ENCODE measurements at places on chromosomes 7 and 10.
A peak's percentile ranks its signal among the peaks of the same experiment; 100 is the strongest.

GRCh38 chr10:3865565-3865964 is 80.6 kb upstream of the KLF6 start:
- DNase-seq = no peak

DNA sequence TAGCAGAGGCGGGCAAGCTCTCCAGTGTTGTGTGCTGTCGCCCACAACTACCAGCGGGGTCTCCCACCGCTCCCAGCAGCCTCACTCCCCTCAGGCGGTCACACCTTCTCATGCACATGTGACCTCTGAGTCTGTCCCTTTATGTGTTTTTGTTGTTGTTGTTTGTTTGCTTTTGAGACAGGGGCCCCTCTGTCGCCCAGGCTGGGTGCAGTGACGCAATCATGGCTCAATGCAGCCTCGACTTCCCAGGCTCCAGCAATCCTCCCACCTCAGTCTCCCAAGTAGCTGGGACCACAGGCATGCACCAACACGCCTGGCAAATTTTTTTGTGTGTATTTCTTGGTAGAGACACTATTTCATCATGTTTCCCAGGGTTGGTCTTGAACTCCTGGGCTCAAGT is 1.5 kb downstream of the CPSF4 start:
- DNase-seq = peak; percentile 13

GRCh38 chr7:142301299-142301698 is 43.4 kb upstream of the PRSS58 start:
- DNase-seq = no peak

DNA sequence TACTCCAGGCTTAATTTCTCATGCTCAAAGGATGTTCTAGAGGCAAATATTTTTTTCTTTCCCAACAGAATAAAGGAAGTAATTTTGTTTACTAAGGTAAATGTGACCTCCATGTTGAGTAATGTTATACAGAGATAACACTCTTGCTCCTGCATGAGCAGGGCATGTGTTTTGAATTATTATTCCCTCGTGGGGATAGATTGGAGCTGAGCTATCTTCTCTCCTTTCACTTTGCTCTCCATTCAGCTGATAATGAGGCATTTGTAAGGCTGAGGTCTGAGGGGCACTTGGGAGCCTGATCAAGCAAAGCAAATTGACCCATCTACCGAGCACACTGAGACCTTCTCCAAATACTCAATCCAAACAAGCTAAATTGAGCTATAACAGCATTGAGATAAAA is 50.7 kb upstream of the GHITM start:
- DNase-seq = no peak

- peak; percentile 51 for DNase-seq
Observed at GRCh38 chr10:76868098-76868977, 769.3 kb downstream of the KCNMA1 start.

GRCh38 chr7:114026486-114027089 is 107.8 kb upstream of the PPP1R3A start:
- no peak for DNase-seq

DNA sequence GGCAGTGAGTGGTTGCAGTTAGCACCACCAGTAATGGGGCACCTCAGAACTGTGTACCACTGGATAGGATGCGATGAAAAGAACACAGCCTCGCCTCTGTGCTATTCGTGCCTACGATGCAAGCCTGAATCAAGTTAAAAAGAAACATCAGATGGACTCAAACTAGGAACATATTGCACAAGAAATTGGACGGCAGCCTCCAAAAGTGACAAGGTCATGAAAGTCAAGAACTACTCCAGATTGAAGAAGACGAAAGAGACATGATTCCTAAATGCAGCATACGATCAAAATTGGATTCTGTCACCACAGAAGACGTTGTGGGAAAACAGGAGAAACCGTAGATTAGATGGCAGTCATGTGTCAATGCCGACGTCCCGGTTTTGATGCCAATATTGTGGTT is 648.1 kb upstream of the FOXK1 start:
- no peak for DNase-seq

DNA sequence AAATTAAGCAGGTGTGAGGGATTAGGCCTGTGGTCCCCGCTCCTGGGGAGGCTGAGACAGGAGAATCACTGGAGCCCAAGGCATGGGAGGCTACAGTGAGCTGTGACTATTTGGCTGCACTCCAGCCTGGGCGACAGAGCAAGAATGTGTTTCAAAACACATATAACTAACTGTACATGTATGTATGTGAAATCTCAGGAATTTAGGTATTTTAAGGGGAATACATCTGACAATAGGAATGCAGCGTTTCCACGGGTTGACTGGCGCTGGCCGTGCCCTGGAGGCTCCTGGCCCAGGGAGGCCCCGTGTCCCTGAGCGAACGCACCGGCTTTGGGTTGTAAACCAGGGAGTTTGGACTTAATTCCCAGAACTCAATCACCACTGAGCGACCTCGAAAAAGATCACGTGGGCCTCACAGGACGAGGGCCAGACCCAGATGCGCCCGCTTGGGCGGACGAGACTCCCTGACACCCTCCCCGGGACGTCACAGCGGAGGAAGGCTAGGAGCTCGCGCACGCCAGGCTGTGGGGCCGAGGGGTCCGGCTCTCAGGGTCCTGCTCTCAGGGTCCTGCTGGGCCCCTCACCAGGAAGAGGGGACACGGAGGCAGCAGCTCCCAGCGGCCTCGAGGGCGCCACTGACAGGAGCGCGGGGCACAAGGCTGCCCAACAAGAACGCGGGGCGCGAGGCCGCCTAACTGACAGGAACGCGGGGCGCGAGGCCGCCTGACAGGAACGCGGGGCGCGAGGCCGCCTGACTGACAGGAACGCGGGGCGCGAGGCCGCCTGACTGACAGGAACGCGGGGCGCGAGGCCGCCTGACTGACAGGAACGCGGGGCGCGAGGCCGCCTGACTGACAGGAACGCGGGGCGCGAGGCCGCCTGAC is 18.4 kb downstream of the PTPRN2 start:
- DNase-seq = no peak

GRCh38 chr10:58674251-58674650 is 161.6 kb downstream of the BICC1 start:
- no peak for DNase-seq

All from GM04503 (cell line).